Cerebellar nuclear complex (tissue), 1 donor: ENCODE measurements at places on chromosomes 7 and 10.

- DNase-seq = no peak
These were observed 56.8 kb upstream of the FAM171A1 start for GRCh38 chr10:15427843-15428414.

DNA sequence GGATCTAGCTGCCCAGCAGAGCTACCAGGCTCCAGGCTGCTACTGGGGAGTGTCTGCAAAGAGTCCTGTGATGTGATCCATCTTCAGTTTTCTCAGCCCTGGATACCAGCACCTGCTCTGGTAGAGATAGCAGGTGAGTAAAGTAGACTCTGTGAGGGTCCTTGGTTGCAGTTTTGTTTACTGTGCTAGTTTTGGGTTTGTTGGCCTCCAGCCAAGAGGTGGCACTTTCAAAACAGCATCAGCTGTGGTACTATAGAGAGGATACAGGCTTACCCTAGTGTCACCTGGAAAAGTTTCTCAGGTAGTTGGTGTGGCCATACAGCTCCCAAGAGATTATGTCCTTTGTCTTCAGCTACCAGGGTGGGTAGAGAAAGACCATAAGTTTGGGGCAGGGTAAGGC lies 56.3 kb downstream of the MTERF1 start:
- no peak for DNase-seq

GRCh38 chr7:157431951-157432540 lies 95.2 kb downstream of the DNAJB6 start:
- DNase-seq = no peak

DNA sequence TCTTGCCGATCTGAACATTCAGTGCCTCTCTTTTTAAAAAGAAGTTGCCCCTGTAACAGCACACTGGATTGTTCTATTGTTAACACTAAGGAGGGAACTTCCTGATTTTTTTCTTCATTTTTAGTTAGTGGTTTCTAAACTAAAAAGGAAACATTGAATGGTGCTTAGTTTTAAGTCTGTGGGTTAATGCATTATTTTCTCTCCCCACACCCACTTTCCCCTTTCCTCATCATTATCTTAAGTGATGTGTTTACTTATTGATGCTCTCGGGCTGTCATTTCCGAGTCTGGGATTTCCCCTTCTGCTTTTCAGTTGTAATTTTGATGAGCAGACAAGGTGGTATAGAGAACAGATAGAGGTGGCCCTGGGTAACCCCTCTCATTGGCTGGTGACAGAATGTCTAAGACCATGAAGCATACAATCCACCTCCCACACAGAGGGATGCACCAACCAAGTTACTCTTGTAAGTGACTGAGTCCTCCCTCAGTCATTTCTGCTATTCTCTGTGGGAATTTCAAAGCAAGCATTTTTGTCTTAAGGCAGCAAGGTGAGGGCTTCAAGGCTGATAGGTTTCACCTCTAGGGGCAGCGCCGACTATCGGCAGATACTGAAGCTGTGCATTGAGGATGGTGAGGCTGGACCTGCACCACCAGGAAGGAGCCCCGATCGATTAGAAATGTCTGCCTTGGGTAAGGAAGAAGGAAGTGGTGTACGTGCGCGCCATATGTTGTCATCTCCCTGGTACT lies 49.5 kb downstream of the CHN2 start:
- DNase-seq = no peak

GRCh38 chr10:31773749-31774298 lies 154.8 kb downstream of the ARHGAP12 start:
- no peak for DNase-seq

- DNase-seq = no peak
These were observed 172.5 kb downstream of the IPMK start for GRCh38 chr10:58094985-58095718.

- DNase-seq = no peak
These were observed 258.1 kb downstream of the RPS24 start for GRCh38 chr10:78291722-78292121.

DNA sequence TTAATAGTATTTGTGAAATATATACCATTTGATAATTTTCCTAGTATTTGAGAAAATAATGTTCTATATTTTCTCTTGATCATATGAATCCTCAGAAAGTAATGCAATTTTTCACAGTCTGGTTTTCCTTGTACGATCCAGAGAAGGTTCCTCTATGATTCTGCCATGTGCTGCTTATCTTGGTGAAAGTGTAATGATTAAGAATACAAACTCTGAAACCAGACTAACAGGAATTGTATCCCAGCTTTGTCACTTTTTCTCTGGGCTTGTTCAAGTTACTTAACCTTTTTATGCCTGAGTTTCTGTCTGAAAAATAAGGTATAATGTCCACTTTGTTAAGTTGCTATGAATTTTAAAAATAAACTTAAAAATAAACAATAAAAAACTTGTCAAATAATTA lies 169.6 kb upstream of the ZNF804B start:
- DNase-seq = no peak

DNA sequence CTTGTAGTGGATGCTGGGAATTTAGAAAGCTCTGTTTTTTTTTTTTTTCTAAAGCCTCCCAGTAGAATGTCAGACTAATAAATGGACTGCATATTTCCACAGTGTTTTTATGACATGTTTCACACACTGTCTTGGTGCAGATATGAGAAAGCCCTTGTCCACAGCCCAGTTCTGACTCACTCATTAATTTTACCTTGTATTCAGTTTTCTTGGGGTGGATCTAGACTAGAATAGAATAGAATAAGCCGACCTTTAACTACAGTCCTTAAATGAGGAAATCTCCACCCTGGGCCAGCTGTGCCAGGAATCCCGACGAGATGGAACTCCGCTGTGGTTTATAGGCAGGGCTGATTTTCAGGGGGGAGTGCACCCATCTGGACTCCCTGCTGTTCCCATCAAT lies 274.7 kb downstream of the NRG3 start:
- DNase-seq = no peak

GRCh38 chr10:5924889-5925288 lies 34.8 kb downstream of the FBH1 start:
- no peak for DNase-seq

- DNase-seq = no peak
These were observed 360.4 kb upstream of the ZNF32 start for GRCh38 chr10:44008917-44009709.

- no peak for DNase-seq
These were observed 370.6 kb upstream of the IGFBP3 start for GRCh38 chr7:46291601-46292150.

DNA sequence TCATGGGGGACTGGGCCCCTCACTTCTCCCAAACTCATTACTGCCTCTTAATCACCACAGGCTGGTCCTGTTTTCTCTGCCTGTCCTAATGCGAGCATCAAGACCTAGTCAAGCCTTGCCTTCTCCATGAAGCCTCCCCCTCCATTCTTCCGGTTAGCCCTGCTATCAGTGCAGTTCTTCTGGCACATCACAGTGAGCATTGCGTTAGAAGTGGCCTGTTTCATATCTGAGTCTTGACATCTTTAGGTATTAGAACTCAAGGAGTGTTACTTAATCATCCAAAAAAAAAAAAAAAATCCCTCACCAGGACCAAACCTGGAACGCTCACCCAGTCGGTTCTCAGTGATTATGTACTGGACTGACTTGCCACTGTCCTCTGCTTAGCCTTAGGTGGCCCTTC lies 17.4 kb downstream of the SNX10 start:
- no peak for DNase-seq

- no peak for DNase-seq
These were observed 79.1 kb downstream of the RAMP3 start for GRCh38 chr7:45236666-45237065.

- no peak for DNase-seq
These were observed 139.1 kb downstream of the DLG5 start for GRCh38 chr10:77787440-77787839.
